Upper lobe of left lung (tissue), 6 donors: ENCODE measurements at places on chromosomes 6 and 20. TPM values are rescaled to one million over a fixed set of nuclear protein-coding genes. Genes with fewer than 3 reads are reported as not detected.
A peak's percentile ranks its signal among the peaks of the same experiment; 100 is the strongest.

- peaks cover 6% of the 10 kb centered on the region for H3K27me3 ChIP-seq
- H3K4me1 ChIP-seq = peaks cover 10% of the 10 kb centered on the region
- H3K36me3 ChIP-seq = no peaks in the 10 kb centered on the region
- H3K27ac ChIP-seq = no peak overlapping the region
- H3K4me3 ChIP-seq = no peak overlapping the region
Measured at GRCh38 chr6:166010136-166010960, 157.3 kb downstream of the TBXT start.

GRCh38 chr6:129903082-129903481, 42.0 kb upstream of the TMEM244 start:
- H3K27me3 ChIP-seq = no peaks in the 10 kb centered on the region
- no peak overlapping the region for H3K4me3 ChIP-seq
- H3K4me1 ChIP-seq = no peaks in the 10 kb centered on the region
- no peak for DNase-seq
- H3K36me3 ChIP-seq = no peaks in the 10 kb centered on the region
- no peak overlapping the region for H3K27ac ChIP-seq

GRCh38 chr6:51118792-51119191, 300.1 kb downstream of the TFAP2B start:
- no peaks in the 10 kb centered on the region for H3K27me3 ChIP-seq
- H3K36me3 ChIP-seq = no peaks in the 10 kb centered on the region
- no peak overlapping the region for H3K4me3 ChIP-seq
- no peak for DNase-seq
- no peaks in the 10 kb centered on the region for H3K4me1 ChIP-seq

DNA sequence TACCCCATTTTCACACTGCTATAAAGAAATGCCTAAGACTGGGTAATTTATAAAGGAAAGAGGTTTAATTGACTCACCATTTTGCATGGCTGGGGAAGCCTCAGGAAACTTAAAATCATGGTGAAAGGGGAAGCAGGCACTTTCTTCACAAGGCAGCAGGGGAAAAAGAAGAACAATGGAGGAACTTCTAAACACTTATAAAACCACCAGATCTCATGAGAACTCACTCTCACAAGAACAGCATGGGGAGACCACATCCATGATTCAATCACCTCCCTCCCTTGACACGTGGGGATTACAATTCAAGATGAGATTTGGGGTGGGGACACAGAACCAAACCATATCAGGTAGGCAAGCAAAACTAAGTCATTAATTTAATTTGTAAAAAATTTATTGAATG, 343.2 kb downstream of the FRK start:
- H3K27me3 ChIP-seq = no peaks in the 10 kb centered on the region
- H3K4me1 ChIP-seq = no peaks in the 10 kb centered on the region
- no peaks in the 10 kb centered on the region for H3K36me3 ChIP-seq
- no peak overlapping the region for H3K27ac ChIP-seq

GRCh38 chr6:73207221-73207837, 18.0 kb downstream of the KHDC1L start:
- DNase-seq = no peak
- no peak overlapping the region for H3K27ac ChIP-seq
- no peak overlapping the region for H3K4me3 ChIP-seq
- H3K36me3 ChIP-seq = no peaks in the 10 kb centered on the region

GRCh38 chr6:138809677-138810076, 13.8 kb downstream of the ECT2L start:
- DNase-seq = no peak
- H3K4me3 ChIP-seq = no peak overlapping the region
- no peak overlapping the region for H3K27ac ChIP-seq
- H3K4me1 ChIP-seq = no peaks in the 10 kb centered on the region

DNA sequence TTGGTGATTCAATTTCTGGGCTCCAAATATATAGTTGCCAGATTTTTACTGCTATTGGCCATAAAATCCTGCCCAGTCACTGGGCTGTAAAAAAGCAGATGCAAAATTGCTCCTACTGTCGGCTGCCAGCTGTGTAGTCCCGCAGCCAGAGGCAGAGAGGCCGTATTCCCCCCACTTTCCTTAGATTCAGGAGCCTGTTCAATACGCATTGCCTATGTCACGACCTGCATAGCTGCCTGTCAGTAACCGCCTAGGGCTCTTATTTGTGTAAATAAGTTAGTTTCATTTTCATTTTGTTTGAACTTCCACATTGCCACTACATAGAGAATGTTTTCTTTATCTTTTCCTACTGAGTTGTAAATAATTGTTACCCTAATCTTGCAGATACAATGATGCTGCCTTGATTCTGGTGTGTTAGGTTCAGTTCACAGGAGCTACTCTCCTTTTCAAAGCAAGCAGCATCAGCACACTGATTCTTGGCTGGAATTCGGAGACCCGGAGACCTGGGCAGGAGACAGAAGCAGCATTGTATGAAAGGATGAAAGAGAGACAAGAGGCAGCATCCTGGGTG, 46.0 kb upstream of the UST start:
- DNase-seq = no peak
- H3K4me3 ChIP-seq = peak overlapping the region; percentile 43
- H3K27me3 ChIP-seq = no peaks in the 10 kb centered on the region
- peak overlapping the region; percentile 28 for H3K27ac ChIP-seq

DNA sequence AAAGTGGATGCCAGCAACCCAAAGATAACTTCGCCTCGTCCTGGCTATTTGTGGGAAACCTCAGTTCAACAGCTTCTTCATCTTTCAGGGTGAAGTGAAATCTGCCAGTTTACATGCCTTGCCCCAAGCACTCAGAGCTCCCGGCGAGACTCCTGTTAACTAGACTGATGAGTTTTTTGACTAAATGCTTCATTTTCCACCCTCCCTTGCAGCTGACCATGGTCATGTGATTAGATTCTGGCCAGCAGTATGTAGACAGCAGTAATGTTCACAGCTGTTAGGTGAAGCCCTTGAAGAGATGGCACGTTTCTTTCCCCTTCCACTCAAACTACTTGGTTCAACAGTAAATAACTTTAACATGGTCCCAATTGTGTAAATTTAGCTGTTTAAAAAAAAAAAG, 718.8 kb upstream of the FLRT3 start:
- H3K4me3 ChIP-seq = no peak overlapping the region
- DNase-seq = no peak
- no peak overlapping the region for H3K27ac ChIP-seq
- H3K36me3 ChIP-seq = no peaks in the 10 kb centered on the region

GRCh38 chr6:149974825-149975224, 11.1 kb downstream of the ULBP1 start:
- H3K27me3 ChIP-seq = no peaks in the 10 kb centered on the region
- no peak for DNase-seq
- no peaks in the 10 kb centered on the region for H3K36me3 ChIP-seq
- H3K4me1 ChIP-seq = no peaks in the 10 kb centered on the region

- H3K36me3 ChIP-seq = no peaks in the 10 kb centered on the region
- no peaks in the 10 kb centered on the region for H3K27me3 ChIP-seq
- DNase-seq = no peak
- H3K4me3 ChIP-seq = no peak overlapping the region
Measured at GRCh38 chr6:43142101-43142500, 29.0 kb upstream of the SRF start.

Gene PROCR
- 22.8 TPM for total RNA-seq
